ENCODE measurements at places on chromosomes 11 and 22.
A peak's percentile ranks its signal among the peaks of the same experiment; 100 is the strongest.

DNA sequence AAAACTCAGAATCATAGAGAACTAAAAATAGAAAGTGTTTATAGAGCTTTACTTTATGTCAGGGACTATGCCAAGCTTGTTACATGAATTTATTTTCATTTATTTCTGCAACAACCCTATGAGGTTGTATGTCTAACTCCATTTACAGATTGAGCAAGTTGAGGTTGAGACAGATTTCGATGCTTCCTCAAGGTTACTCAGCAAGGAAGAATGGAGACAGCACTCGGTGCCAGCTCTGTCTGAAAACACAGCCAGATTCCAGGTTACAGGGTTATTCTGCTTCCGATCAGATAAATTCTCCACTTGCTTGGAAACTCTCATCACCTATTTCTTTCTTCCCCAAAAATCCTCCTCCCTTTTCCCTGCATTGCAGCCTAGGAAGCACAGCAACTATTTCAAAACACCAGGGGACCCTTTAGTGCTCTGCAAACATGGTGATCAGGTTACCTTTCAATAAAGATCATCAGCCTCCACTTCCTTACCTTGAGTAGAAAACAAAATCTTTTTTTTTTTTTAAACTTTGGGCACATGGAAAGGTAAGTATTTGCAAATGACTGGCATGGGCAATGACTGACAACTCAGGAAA, 7.0 kb downstream of the MMP3 start:
- peak; percentile 35 for DNase-seq

DNA sequence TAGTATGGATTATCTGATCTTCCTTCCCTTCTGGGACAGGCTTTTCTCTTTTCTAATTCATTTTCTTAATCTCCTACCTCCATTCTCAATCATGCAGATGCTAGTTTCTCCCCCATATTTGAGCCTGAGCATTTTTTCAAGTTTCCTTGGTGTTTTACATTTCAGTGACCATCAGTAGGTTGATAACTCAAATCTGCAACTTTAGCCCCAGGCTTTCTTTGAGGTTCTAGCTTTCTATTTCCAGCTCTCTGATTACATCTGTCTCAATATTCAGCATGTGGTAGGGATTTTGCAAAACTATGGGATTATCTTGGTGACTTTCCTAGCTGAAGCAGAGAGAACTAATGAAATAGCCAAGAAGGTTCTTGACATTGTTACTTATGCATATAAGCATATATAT, 67.8 kb downstream of the ARHGEF12 start:
- no peak for DNase-seq

DNA sequence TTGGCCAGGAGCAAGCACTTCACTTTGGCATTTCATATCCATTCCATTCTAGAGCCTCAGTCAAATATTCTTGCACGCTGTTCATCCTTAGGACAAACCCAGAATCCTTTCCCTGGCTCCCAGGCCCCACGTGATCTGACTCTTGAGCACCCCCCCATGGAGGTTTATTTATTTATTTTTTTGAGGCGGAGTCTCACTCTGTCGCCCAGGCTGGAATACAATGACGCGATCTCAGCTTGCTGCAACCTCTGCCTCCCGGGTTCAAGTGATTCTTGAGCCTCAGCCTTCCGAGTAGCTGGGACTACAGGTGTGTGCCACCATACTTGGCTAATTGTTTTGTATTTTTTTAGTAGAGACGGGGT, 12.7 kb upstream of the TSGA10IP start:
- no peak for DNase-seq

GRCh38 chr11:1872267-1872985, 19.3 kb downstream of the PRR33 start:
- DNase-seq, result no peak

DNA sequence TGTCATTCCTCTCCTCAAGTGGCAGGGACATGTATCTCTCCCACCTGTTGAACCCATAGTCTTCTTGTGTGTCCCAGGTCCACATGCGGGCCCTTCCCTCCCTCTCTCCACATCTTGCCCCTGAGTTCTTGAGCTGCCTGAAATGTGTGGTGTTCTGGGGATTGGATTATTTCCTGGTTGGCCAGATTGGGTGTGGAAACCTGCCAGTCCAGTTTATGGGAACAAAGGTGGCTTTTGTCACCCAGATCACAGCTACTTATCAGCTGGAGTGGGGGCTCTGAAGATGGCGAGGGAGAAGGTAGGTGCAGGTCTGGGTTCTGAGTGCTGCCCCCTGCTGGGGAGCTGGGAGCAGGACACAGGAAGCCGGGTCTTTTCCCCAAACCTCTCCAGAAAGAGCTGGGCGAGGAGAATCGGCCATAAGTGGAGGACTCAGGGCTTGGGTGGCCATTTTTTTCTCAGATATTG, 14.2 kb downstream of the DTX4 start:
- DNase-seq, result no peak

DNA sequence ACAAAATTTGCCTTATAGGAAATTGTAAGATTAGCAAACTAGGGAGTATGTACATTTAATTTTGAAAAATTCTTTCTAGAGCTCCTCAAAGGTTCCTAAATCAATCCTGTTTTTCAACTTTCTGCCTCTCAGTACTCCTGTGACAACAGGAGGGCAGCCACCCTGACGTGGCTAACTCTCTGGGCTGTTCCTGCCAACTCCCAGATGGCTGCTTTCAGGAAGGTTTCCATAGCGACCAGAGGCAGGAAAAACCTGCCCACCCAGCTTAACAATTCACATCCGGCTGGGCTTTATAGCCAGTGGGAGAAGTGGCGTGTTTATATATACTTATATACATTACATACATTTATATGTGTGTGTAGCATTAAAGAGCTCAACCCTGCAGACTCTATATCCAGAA, 26.5 kb downstream of the SGSM3 start:
- DNase-seq, result peak; percentile 87

DNA sequence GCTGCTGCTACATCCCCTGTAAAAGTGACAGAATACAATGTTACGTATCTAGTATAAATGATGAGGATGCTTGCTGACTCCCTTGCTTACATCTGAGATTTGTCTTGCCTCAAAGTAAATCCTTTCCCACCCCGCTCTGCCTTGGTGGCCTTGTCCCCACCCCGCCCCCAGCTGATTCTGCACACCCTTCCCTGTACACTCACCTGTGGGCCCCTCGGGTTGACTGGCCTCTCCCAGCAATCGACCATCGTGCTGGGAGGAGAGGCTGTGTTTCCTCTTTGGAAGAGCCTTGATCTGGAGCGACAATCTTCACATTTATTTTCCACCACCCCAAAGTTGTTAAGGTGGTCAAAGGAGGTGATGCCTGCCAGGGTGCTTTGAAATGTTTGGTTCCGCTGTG, 249.4 kb downstream of the TBC1D22A start:
- DNase-seq, result no peak

GRCh38 chr22:33787645-33788456, 132.4 kb downstream of the LARGE1 start:
- DNase-seq, result no peak

DNA sequence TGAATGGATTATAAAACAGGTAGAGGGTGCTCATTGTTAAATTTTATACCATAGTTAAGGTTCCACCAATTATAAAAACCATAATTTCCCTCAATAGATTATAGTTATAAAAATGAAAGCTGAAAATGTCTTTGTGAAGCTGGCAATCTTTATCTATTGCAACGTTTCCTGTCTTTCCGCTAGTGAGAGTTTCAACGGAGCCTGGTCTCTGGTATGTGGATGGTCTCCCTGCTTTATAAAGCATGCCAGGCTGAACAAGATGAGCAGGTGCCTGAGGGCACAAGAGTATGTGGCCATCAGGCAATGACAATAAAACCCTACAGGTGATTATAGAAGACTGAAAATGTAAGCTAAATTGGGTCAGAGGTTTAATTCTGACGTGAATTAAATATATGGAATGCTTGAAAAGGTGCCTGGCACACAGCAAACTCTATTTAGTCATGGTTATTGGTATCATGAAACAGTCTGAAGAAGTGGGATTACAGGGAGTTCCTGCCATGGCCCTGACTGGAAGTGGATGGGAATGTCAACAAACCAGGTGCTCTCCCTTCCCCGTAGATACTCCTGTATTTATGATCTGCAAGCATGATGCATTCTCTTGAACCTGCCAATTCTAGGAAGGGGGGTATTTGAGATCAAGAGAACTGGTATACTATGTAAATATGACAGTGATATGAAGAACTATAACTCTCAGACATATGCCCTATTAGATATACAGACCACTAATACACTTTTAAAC, 115.7 kb downstream of the ENTHD1 start:
- DNase-seq, result no peak

- DNase-seq, result no peak
Observed at GRCh38 chr22:49779853-49780697, 47.6 kb downstream of the BRD1 start.

- no peak for DNase-seq
Observed at GRCh38 chr22:24430431-24431308, 3.3 kb downstream of the ADORA2A start.

- no peak for DNase-seq
Observed at GRCh38 chr11:3148255-3148989, 16.7 kb downstream of the OSBPL5 start.

- no peak for DNase-seq
Observed at GRCh38 chr11:65188486-65188885, 6.8 kb downstream of the CAPN1 start.

- DNase-seq, result no peak
Observed at GRCh38 chr11:132464939-132465338, 1067.4 kb downstream of the OPCML start.

GRCh38 chr11:60214386-60214785, 28.6 kb downstream of the MS4A4E start:
- DNase-seq, result no peak

GRCh38 chr11:69644071-69644961, 3.4 kb downstream of the CCND1 start:
- no peak for DNase-seq

DNA sequence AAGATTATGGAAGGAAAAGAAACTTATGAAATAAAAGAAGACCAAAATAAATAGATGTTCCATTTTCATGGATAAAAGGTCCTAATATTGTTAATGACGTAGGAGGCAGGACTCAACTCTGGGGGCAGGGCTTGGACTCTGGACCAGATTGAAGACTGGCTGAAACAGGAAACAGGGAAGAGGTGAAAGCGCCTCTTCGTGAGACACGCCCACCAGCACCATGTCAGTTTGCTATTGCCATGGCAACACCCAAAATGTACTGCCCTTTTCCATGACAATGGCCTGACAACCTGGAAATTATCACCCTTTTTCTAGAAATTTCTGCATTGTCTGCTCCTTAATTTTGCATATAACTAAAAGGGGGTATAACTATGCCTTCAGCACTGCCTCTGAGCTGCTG, 1522.2 kb downstream of the TBC1D22A start:
- no peak for DNase-seq

- DNase-seq, result no peak
Observed at GRCh38 chr22:46641811-46642266, 21.7 kb downstream of the GRAMD4 start.

DNA sequence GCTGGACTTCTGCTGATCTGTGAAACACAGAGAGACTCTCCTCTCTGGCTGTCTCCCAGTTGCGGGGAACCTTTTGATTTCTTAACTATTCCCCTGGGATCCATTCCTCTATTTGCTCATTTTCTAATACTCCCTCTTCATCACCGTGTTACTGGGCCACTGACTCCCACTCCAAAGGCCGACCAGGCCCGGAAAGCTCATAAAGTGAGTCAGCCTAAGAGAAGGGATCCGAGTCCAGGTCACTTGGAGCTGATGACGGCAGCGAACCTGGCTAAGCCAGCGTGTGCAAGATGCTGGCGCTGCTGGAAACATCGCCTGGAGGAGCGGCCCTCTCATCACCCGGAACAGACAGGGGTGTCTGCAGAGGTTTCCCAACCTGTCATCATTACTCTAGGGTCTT, 112.8 kb downstream of the FBXO7 start:
- DNase-seq, result no peak

DNA sequence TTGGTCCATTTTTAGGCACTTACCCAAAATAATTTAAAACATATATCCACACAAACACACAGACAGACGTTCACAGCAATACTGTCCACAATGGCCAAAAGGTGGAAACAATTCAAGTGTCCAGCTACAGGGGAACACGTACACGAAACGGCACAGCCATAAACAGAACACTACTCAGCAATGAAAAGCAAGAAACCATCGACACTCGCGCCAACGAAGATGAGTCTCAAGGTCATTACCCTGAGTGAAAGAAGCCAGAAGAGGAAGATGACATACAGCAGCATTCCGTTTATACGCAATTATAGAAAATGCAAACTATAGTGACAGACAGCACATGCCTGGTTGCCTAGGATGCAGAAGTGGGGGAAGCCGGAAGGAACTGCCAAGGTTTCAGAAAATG, 13.4 kb upstream of the COMT start:
- no peak for DNase-seq

DNA sequence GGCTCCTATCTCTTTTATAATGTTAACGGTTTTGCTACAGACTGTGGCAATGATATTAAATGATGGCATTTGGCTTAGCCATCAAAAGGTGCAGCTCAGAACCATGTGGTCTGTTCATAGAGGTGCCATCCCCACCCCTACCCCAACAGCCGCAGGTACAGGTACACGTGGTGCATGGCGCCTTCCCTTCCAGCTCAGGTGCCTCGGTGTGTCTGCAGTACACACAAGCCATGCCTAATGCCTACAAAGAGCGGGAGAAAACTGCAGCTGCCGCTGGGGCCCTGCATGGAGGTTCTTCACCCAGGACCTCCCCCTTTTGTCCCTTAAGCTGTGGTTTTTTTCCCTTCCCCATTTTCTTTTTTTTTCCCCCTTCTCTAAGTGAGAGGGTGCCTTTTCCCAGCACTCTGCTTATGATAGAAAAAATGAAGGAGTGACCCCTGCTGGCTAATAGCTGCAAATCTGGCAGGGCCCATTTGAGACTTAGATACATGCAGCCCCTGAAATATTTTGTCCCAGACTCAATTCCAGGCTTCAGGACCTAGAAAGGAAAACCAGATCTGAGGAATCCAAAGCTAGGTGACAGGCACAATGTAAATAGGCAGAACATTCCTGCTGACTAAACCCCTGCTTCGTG, 6.5 kb downstream of the OR52M1 start:
- no peak for DNase-seq

DNA sequence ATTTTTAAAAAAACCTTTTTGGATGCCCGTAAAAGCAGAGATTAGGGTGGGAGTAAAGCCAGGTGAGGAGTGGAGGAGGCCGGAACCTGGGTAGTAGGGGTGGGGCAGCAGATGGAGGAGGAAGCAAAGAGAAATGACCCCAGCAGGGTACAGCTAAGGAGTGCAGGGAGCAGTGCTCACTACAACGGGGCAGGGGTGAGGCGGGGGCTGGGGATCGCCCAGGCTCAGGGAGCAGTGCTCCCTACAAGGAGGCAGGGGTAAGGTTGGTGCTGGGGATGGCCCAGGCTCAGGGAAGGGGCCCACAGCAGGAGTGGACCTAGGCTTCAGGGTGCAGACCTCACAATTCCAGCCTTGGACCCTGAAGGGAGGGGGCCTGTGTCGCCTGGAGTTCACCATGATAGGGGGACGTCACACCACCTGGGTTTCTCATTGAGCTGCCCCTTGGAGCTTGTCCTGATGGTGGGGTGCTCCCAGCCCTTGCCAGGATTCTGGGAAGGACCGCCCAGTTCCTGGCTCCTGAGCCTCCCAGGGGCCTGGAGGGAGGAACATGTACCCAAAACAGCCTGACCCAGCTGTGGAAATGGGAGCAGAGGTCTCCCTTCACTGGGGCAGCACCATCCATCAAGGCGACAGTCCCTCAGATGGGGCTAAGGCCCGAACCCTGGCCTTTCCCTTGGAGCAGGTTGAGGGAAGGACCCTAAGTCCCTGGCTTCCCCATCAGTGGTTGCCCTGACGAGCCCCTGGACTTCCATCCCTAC, 2.9 kb upstream of the PNPLA2 start:
- DNase-seq, result no peak

All from NCI-H748 treated with DMSO at 0.1 percent for 48 hours (cell line).